ENCODE measurements at places on chromosomes 4 and X. TPM values are rescaled to one million over a fixed set of nuclear protein-coding genes. Genes with fewer than 3 reads are reported as not detected.

USP27X gene
- total RNA-seq, result 1.4 TPM

NKX6-1 gene
- total RNA-seq, result 0.24 TPM

FGF13 gene
- total RNA-seq, result 0.10 TPM

MAGEA2 gene
- 28.7 TPM for total RNA-seq

ANOS1 gene
- not detected for total RNA-seq

DNA sequence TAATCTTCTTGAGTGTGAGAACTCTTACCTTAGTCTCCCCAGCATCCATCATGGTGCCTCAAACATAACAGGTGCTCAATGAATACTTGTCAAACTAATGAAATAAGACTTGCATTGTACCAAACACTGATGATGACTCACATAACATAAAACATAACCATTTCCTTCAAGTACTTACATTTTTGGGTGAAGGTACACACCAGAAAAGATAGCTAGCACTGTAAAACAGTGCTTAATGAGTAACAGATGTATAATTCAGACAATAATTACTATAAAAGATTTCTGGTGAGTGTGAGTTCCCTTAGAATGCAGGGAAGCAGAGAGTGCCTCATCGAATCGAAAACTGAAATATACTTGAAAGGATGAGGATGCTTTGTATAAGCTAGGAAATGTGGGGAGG is 70.1 kb upstream of the HCCS start:
- no peak for DNase-seq

DNA sequence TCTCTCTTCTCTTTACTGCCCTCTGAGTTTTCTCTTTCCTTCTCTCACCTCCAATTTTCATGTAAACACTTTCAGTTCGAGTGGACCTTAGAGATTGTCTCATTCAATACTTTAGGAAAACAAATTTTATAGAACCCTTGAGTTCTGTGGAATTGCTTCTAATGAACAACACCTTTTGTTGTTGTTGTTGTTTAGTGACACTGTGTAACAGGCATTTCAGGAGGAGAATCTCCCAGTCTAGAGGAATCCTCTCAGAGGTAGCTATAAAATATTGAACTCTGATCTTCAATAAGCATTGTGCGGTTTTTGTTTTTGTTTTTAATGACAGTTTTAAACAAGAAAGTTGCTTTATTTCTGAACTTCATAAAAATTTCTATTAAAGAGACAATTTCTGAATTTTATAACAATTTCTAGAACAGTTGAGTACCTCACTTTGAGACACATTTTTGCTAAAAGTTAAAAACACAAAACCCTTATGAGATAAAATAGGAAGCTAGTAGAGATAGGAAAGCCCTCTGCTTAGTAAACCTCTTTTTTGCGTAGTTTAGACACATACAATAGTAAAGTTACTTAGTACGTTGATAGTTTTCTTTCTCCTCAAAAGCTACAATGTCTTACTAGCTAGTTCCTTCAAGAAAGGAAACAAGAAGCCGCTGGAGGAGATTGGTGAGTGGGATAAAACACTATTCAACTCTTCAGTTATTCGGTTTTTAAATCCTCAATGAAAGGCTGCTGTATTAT is 38.8 kb downstream of the CLCN3 start:
- DNase-seq, result peak; percentile 3

DNA sequence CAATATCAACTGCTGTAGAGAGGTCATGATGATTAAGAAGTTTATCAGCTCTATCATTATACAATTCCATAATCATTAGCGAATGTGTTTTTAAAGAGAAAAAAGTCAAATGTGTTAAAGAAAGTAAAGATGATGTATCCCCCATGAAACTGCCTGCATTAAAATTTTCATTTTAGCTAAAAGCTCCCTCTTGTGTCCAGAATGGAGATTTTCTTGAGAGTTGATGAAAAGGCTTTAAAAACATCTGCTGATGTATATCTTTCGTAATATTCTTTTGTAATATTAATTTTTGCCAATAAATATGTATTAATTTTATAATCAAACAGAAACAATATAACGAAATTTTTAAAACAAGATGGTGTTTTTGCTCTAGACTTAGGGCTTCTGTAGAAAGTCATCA is 52.1 kb upstream of the LHFPL1 start:
- DNase-seq, result peak; percentile 0

DNA sequence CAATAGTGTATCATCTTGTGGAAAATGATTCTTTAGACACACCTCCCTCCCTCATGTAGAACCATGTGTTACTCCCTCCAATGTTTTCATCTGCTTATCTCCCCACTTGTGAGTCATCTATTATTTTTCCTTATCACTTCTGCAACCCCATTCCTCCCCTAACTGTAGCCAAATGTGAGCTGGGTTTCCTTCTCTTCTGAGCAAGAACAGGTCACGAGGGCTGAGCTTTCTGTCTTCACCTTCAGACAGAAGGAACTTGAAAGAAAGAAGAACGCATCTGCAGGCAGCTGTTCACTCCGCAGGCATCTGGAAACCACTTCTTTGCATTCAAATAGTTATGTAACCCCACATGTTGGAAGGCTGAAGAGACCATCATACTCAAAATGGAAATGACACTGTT is 1.8 kb downstream of the PPP1R2C start:
- no peak for DNase-seq

DNA sequence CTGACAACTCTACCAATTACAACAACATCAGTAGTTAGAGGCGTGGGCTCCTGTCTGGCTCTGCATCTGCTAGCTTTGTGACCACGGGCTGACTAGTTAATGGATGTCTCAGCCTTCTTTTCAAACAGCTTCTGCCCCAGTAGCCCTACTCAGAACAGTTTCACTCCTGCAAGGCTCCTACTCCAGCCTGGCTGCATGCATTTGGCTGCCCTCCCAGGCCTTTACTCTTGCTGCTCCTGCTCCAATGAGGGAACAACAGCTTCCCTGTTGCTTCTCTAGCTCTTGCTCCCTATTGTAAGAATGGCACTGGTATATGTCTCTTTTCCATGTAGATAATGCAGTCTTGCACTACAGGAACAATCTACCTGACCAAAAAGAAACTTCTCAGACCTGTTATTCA is 93.3 kb downstream of the TTC29 start:
- no peak for DNase-seq

DNA sequence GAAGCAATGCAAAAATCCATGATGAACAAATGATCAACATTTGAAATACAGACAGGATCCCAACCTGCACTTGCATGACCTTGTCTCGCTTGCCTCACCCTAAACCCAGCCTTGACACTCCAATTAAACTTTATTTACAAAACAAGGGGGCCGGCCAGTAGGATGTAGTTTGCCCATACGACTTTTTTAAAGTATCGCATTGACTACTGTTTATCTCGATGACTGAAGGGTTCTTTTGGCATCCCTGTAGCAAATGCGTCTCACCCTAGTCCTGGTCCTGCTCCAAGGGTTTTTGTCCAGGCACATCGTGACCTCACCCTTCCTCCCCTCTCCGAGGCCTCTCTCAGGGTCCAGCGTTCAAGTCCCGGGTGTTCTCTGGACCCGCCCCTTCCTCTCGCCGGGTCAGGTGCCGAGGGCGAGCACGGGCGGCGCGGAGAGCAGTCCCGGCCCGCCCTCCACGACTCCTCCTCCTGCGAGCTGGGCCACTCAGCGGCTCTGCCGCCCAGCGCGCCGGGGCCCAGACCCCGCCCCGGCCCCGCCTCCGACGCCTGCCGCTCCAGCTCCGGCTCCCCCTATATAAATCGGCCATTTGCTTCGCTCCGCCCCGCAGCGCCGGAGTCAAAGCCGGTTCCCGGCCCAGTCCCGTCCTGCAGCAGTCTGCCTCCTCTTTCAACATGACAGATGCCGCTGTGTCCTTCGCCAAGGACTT is at the start of gene SLC25A5:
SLC25A5 (plus strand) TSS at position 603 of the 709 bp plus-strand sequence; CDS start at position 675, 72 bp downstream.
- peak; percentile 77 for DNase-seq

- no peak for DNase-seq
Observed at GRCh38 chr4:44914223-44914622, 187.9 kb upstream of the GNPDA2 start.

GRCh38 chrX:151825925-151826485 is 86.7 kb upstream of the MAGEA4 start:
- DNase-seq, result peak; percentile 88

DNA sequence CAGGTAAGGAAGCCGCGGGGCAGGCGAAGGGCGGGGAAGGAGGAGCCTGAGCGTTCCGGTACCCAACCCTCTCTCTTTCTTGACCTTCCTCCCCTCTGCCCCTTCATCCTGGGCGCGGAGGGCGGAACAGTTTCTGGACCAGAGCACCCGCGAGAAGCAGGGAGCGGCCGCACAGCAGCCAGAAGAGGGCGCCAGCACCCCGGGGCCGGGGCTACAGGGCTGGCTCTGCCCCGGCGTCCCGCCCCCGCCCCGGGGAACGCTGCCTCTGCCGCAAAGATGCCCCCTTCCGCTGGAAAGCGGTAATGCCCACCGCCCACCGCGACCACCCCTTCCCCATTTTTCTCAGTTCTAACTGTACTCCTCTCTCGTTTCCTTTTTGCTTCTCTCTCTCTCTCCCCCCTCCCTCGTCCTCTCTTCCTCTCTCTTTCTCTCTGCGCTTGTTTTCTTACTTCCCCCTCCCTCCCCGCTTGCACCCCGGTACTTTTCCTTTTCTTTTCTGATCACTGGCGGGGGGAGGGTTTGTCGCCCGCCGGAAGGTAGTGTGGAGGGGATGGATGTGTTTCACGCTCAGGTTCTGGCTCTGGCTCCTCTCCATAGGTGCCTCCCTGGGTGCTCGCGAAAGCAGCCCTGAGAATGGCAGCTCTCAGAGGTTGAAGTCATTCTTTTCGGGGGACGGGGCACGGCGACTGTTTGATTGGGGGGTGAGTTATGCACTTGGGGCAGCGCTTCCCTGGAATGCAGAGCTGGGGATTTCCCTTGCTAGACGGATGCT is 13.1 kb upstream of the PRDM8 start:
- DNase-seq, result peak; percentile 80

DNA sequence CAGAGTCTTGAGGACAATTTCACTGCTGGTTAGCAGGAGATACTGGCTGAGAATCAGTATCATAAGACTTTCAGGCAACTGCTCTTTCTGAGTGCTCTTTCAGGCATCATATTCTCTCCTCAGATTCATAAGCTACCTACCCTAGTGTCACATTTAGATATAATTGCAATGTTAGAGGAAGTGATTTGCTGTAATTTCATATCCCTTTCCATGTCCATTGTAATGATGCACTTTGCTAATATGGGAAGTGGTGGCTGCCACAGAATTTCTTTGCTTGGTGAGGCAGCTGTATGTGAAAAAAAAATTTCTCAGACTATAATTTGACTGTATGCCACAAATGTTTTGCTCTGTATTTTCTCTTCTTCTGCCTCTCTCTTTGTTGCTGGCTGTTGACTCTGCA is 63.3 kb downstream of the DOCK11 start:
- DNase-seq, result no peak
